Osteocyte (in vitro differentiated cells): ENCODE measurements at places on chromosomes 7 and 10. TPM values are rescaled to one million over a fixed set of nuclear protein-coding genes. Genes with fewer than 3 reads are reported as not detected.

DNA sequence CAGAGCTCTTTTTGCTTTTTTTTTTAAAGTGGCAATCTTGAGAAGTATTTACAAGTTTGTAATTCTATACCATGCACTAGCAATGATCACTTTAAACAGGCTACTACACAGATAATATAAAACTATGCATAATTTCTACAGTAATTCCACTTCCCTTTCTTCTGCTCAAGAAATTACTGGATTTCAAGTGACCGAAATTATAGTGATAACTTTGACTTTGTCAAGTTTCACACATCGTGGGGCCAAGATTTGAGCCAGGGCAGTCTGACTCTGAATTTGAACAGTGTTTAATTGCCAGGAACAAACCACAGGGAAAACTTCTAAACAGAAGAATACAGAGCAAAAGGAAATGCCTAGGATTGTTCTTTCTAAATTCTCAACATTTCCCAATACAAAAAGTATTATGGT, 288.3 kb upstream of the MKLN1 start:
- no peak for DNase-seq

DNA sequence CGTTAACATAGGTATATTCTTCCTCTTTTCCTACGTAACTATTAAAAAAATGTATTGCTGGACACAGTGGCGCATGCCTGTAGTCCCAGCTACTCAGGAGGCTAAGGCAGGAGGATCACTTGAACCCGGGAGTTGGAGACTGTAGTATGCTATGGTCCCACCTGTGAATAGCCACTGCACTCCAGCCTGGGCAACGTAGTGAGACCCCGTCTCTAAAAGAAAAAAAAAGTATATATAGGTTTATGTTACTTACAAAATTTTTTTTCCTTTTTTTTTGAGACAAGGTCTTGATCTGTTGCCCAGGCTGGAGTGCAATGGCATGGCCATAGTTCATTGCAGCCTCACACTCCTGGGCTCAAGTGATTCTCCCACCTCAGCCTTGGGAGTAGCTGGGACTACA, 5.6 kb downstream of the NUB1 start:
- DNase-seq: no peak

- DNase-seq: no peak
These were observed 27.0 kb upstream of the PRSS1 start for GRCh38 chr7:142722248-142722794.

- no peak for DNase-seq
These were observed 8.1 kb downstream of the PRKRIP1 start for GRCh38 chr7:102404005-102404861.

DNA sequence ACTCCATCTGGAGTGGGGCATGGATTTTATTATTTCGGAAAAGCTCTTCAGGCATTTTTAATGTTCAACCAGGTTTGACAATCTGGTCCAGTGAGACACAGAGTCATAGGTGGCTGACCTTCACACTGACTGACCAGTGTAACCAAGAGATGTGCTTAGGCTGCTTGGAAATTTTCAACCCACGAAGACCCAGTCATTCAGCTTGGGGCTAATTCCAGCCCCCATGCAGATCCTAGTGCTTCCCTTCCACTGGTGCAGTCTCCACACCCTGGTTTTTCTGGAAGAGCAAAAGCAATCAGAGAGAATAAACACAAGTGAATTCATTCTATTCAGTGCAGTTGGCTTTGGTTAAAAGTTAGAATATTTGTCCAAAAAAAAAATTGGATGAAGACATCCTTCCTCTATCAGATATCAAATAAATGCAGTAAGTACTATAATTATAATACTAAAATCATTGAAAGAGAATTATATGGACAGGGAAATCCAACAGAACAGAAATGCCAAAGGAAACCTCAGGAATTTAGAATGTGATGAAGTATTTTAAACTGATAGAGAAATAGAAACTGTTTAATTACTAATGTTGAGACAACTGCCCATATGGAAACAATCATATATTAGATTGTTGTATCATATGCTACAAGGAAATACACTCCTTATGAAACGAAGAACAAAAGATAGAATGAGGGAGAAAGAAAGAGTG, 178.0 kb downstream of the NPSR1 start:
- no peak for DNase-seq

GRCh38 chr7:100156331-100157068, 2.0 kb downstream of the TRAPPC14 start:
- no peak for DNase-seq

DNA sequence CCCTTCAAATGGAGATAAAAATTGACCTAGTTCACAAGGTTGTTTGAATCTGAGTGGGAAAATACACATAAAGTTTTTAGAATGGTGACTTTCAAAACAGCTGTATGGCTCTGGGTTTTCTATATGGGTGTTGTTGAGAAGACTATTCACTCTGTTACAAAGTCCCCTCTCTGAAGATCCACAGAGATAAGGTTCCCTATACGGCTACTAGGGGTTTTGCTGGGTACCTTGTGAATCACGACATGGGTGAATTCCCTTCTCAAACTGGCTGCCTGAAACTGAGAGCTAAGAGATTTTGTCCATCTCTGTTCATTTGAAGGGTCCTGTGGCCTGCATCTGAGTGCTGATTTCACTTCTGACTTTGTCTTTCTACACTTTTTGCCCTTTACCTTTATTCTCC, 11.8 kb upstream of the SLC13A1 start:
- no peak for DNase-seq

- DNase-seq: no peak
These were observed 10.1 kb downstream of the CALHM2 start for GRCh38 chr10:103442031-103442461.

GRCh38 chr10:54607983-54608382, 193.0 kb downstream of the PCDH15 start:
- DNase-seq: no peak

DNA sequence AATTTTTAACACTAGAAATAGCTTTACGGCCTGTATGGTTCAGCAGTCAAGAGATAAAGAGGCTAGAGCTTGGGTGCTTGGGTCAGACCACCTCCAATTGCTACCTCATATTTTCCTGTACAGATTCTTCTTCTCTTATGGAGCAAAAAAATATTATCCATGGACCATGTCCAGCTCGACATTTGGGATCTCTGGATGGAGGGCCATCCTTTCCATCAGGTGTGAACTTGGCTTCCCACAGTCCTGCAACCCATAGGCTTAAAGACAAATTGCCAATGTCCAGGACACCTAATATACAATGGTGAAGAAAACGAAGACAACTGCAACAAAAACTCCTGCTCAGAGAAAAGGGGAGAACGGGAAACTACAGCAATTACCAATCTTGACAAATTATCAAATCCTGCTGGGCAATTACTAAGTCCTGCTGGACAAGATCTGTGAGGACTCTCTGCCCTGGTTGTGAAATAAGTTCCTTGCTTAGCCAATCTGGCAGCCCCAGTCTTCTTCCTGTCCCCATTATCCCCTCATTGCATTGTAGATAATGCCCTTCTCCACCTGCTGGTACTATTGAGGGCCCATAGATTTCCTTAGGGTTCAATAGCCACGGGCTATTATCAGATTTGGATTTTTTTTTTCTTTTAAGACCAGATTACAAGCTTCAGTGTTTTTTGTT, 42.0 kb upstream of the BRAF start:
- DNase-seq: no peak

DNA sequence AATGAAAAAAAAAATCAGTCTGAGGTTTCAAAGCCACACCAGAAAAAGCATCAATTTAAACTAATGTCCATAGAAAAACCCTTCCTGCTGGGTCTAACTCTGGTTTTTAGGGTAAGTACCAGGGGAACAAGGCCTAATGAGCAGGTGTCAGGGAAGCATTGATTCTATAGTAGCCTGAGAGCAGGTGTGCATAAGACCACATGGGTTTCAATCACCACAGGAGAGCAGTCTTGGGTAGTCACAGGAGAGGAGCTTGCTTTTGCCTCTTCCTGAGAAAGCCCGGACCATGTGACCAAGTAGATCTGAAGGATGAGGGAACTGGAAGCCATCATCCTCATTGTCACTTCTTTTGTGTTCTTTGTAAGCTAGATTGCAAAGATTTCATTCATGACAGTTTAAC, 66.3 kb upstream of the AGK start:
- DNase-seq: no peak

- no peak for DNase-seq
These were observed 104.8 kb downstream of the EMX2 start for GRCh38 chr10:117647306-117647705.

DNA sequence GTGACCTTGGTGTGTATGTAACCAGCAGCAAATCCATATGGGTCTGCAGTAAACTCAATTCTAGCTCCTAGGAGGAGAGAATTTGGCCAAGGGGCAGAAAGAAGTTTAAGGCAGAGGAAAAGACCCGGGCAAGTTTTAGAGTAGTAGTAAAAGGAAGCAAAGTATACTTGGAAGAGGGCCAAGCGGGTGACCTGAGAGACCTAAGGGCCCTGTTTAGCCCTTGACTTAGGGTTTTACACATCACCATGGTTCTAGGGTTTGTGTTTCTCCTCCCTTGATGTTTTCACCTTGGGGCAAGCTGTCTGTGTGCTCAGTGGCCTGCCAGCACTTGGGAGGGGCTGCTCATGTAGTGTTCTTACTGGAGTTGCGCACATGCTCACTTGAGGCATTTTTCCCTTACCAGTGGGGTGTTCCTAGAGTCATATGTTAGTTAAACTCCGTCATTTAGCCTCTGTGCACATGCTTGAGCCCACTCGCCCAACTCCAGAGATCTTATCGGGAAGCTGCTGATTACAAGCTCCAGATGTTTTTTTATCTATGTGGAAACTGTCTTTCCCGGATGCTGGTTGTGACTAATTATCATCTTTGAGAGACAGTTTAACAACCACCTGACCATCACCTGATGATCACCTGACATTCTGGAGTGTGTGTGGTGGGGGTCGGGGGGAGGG, 137.6 kb upstream of the PRSS1 start:
- no peak for DNase-seq

- no peak for DNase-seq
These were observed 1257.4 kb downstream of the GATA3 start for GRCh38 chr10:9311702-9312499.

DNA sequence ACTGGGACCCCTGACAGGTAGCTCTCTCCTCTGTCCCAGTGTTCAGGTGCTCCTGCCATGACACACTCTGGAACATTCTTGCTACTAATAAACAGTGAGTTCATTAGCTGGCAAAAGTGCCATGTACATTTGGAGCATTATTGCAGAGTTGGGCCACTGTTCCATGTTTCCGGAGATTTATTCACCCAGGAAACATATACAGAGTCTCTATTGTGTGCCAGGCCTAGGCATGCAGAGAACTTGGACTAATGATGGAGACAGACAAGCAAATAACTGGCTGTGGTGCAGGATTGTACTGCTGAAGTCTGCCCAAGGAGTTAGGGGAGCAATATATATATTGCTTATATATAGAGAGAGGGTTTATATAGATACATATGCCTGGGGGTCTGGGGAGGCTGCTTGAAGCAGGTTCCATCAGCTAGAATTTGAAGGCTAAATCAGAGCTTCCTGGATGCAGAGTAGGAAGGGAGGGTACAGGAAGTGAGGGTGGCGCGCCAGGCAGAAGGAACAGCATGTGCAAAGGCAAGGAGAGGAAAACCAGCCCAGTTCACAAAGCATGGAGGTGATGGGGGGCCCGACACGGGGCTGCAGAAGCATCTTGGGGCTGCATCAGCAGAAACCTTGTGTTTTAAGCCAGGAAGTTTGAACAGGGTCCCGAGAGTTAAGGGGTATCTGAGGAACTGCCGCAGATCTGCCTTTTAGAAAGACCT, 22.7 kb upstream of the EEPD1 start:
- no peak for DNase-seq

DNA sequence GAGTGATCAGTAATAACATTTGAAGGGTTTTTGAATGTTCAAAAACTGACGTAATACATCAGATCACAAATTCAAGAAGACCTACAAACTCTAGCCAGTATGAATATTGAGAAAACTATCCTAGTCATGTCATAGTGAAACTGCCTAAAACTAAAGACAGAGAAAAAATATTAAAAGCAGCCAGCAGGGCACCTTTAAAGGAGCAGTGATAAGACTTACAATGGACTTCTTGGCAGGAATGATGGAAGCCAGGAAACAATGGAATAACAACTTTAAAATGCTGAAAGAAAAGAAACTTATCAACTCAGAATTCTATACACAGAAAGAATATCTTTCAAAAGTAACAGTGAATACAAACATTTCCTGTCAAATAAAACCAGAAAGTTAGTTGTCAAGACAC, 78.3 kb upstream of the CTBP2 start:
- no peak for DNase-seq

- no peak for DNase-seq
These were observed 6.9 kb downstream of the MCMBP start for GRCh38 chr10:119865699-119866240.

DNA sequence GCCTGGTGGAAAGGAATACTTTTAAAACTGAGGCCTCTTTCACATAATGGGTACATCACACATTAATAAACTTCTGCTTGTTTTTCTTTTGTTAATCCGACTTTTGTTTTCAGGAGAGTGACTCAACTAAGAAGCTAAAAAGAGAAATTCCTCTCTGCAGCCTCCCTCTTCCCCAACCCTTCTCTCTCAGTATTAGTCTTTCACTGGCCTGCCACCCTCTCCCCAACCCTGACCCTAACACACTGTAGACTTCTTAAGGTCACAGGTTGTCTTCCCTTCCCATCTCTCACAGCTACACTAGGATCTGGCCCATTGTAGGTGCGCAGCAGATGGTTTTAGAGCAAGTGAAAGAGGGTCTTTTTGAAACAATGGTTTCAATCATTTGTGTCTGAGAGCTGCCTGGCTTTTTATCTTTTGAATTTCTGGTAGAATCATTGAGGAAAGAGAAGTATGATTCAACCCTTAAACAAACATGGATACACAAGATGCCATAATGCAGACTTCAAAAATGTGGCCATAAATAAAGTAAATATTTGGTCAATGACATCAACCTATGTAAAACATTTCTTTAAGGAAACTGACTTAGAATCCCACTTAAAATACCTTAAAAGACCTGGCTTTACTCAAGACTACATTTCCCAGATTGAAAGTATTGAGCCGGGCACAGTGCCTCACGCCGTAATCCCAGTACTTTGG, 17.9 kb upstream of the FFAR4 start:
- DNase-seq: no peak

DNA sequence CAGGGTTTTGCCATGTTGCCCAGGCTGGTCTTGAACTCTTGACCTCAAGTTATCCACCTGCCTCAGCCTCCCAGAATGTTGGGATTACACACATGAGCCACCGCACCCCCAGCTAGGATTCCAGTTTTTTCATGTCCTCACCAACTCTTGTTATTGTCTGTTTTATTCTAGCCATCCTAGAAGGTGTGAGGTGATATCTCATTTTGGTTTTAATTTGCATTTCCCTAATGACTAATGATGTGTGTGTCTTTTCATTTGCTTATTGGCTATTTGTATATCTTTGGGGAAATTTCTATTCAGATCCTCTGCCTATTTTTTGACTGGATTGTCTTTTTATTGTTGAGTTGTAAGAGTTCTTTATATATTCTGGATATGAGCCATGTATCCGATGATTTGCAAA, 59.2 kb upstream of the ZMIZ2 start:
- no peak for DNase-seq

GRCh38 chr7:45230611-45231165, 73.1 kb downstream of the RAMP3 start:
- DNase-seq: no peak

LHFPL3 gene
- not detected in 2 replicates for total RNA-seq

NODAL gene
- total RNA-seq: not detected in 2 replicates

VAX1 gene
- total RNA-seq: 3.2 and 4.0 TPM in 2 replicates

IFIT2 gene
- 8.8 and 11.0 TPM in 2 replicates for total RNA-seq

HABP2 gene
- 0.11 and 0.18 TPM in 2 replicates for total RNA-seq
